Amygdala (tissue), 56 donors: ENCODE measurements at places on chromosomes 13 and 19.

DNA sequence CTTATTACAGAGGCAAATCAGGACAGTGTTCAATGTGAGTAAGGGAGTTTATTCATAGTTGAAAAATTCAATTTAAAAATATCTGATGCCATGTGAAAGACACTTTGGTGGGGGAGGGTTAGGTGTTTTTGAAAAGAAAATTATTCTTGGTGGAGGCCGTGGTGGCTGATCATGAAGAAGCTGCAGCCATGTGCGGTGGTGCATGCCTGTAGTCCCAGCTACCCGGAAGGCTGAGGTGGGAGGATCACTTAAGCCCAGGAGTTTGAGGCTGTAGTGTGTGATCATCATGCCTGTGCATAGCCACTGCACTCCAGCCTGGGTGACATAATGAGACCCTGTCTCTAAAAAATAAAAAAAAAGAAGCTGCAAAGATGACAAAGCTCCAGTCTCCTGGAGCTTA, 28.6 kb downstream of the WDFY2 start:
- no peak for DNase-seq

DNA sequence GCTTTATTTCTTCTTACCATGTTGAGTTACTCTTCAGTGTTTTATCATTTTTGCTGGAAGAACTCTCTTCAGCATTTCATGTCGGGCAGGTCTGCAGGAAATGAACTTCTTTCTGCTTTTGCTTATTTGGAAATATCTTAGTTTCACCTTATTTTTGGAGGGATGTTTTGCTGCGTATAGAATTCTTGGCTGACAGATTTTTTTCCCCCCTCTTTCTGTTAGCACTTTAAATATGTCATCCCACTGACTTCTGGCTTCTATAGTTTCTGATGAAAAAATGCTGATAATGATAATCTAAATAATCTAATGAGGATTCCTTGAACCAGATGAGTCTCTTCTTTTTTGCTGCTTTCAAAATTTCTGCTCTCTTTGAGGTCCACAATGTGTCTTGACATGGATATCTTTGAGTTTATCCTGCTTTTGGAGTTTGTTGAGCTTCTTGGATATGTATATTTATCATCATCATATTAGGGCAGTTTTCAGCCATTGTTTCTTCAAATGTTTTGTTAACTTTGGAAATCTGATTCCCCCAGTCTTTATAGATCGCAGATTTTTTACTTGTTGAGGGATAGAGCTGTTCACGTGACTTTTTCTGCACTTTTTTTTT, 20.4 kb downstream of the ZMYM2 start:
- DNase-seq: no peak

DNA sequence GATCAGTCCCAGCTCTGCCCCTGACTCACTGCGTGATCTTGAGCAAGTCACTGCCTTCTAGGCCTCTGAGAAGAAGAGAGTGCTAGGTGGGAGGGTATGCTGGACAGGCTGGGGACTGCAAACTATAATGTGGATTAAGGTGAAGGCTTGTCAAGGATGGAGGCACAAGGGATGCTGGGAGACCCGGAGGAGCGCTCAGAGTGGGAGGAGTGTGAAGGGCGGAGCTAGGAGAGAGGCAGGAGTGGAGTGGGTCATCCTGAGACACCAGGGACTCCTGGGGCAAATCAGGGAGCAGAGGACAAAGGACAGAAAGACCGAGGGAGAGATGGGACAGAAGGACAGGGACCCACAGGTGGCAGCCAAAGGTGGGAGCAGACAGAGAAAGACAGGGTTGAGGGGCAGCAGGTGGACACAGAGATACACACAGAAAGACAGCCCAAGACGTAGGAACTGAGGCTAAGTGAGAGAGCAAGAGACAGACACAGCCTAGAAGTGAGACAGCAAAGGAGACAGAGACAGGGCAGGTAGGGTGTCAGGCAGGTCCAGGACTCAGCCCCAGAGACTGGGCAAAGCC, 2.6 kb downstream of the GRIK5 start:
- DNase-seq: no peak

GRCh38 chr13:50352720-50353480, 337.7 kb downstream of the KCNRG start:
- DNase-seq: no peak

GRCh38 chr19:56725829-56726424, 54.4 kb upstream of the ZNF835 start:
- DNase-seq: no peak

DNA sequence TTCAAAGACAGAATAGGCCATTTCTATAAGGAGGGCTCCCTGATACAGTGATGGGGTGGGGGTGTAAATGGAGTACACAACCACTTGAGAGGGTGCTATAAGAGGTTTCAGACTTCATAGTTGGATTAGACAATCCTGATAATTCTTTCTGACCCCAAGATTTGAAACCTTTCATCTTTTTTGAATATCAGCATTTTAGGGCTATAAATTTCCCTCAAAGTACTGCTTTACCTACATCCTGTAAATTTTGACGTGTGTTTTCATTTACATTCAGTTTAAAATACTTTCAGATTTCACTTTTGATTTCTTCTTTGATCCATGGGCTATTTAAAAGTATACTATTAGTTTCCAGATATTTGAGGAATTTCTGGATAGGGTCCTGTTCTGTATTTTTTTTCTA, 40.0 kb upstream of the SIN3B start:
- DNase-seq: no peak

DNA sequence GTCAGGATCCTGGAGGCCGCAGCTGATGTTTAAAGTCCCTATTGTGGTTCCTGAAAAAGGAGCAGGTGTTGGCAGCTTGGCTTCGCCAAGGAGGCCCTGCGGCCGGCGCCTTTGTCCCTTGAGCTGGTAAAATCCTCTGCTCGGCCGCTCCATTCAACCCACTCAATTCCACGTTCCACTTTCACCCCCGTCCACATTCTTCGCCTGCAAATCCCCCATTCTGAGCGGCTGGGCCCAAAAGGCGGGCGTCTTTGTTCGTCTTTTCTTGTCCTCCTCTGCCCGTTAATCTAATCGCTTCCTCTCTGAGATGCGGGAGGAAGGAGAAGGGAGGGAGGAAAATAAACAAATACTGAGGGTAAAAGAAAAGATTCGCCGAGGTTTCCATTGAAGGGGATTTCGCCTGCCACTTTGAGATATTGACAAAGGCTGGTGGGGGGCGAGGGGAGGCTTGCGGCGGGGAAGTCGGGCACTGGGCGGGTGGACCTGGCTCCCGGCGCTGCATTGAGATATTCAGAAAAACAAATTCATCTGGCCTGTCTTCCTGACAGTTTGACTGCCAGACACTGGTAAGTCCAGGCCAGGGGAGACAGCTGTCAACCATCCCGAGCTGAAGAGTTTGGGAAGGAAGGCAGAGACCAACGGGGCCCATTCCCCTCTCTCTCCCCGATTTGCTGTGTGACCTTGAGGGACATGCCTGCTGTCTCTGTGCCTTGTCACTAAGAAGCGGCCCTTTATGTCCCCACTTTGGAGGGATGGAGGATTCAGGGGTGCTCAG, 37.6 kb downstream of the ZNRF4 start:
- DNase-seq: peak; percentile 6

GRCh38 chr13:45042539-45042938, 53.2 kb downstream of the GPALPP1 start:
- no peak for DNase-seq

DNA sequence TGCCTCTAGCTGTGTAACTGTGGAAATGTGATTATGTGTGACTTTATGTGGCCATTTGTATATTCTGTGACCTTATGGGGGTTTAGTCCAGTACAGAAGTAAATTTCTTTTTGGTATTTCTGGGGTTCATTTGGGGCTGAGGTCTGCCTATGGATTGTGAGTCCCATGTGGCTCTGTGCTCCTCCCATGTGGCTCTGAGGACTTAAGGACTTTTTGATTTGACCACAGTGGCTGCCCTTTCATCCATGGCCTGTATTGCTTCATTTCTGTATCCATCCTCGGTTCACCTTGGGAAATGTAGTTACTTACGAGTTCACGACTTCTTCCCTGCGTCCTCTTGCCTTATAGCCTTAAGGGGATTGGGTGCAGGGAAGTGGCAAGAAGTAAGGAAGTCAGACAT, 1.0 kb downstream of the ZNF420 start:
- no peak for DNase-seq

GRCh38 chr13:46753137-46753536, 43.8 kb downstream of the ESD start:
- DNase-seq: no peak

GRCh38 chr13:60328073-60328472, 68.9 kb upstream of the TDRD3 start:
- no peak for DNase-seq
